ENCODE measurements at places on chromosomes 1 and 21. TPM values are rescaled to one million over a fixed set of nuclear protein-coding genes. Genes with fewer than 3 reads are reported as not detected.

Gene LHX8
- not detected for total RNA-seq

DNA sequence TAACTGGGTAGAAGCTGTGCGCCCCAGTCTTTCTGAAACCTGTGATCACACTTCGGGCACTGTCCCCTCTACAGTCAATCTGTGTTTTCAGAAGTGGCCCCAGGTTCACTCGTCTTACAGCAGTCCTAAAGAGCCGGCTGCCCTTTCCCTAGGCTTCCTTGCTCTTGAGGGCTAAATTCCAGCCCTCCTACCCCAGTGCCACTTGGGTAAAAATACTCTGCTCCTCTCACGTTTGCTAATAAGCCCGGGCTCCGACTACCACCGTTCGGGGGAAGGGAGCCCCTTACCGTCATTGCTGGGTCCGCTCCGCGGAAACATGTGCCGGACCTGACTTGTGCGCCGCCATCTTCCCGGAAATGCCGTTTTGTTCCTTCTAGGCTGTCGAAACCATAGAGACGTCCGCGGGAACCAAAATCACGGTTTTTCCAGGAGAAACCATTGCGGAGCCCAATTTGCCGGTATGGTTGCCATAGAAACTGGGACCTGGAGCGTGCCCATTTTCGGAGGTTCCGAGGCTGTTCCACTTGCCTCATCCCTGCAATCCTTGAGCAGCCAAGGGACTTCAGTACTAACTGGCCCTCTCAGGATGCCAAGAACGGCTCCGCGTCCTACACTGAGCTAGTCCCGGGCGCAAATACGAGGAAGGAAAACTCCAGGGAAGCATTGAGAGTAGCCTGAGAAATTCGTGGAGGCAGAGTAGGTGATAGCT lies at the start of gene GPATCH4:
GPATCH4 (minus strand) TSS at position 358 of the 709 bp plus-strand sequence.
- H3K4me3 ChIP-seq: peak within 1 kb of the TSS; percentile 78
- peaks cover 28% of the 10 kb centered on the region for H3K36me3 ChIP-seq
- peak within 1 kb of the TSS; percentile 63 for H3K27ac ChIP-seq
- no peaks in the 10 kb centered on the region for H3K27me3 ChIP-seq

DNA sequence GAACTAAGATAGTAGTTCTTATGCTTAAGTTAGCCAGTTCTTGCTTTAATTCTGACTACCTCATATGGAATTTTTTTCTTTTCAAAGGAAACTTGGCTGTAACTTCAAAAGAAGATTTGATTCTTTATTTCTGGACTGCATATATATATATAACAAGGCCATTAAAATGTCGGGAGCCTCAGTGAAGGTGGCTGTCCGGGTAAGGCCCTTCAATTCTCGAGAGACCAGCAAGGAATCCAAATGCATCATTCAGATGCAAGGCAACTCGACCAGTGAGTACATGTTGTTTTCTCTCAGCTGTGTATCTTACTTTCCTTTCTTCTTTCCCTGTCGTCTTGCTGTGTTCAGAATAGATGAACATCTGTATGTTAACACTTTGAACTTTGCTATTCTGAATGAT lies 21.8 kb downstream of the KIF1B start:
- no peaks in the 10 kb centered on the region for H3K36me3 ChIP-seq
- no peaks in the 10 kb centered on the region for H3K27me3 ChIP-seq
- no peak overlapping the region for H3K27ac ChIP-seq

DNA sequence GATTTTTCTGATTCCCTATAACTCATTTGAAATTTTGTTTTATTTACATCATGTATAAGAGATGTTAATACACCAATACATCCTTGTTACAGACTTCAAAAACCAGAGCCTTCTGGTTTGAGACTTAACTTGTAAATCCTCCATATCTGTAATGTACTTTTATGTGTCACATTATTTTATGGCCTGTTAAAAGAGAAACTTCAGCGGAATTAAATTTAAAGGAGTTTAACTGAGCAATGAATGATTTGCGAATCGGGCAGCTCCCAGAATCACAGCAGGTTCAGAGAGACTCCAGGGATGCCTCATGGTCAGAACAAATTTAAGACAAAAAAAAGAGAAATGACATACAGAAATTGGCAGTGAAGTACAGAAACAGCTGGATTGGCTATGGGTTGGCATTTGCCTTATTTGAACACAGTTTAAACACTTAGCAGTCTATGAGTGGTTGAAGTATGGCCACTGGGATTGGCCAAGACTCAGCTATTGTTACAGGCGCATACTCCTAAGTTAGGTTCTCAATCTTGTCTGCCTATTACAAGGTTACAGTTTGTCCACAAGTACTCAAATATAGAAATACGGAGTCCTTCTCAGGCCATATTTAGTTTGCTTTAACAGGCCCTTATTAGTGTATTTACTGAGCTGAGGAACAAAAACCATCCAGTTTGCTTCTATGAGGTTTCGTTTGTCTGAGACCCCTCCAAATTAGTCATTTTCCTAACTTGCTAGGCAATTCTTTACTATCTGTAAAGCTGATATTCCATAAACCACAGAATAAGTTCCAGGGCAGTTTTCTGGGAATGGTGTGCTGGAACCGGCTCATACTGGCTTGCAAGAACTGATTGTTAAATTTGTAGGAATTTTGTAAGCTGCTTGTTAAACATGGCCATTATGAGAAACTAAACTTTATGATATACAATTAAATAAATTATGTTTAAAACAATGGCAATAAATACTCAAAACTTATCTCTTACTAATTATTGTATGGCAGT lies 56.2 kb upstream of the WDR26 start:
- no peaks in the 10 kb centered on the region for H3K27me3 ChIP-seq
- DNase-seq: no peak
- no peaks in the 10 kb centered on the region for H3K36me3 ChIP-seq
- H3K27ac ChIP-seq: no peak overlapping the region

DNA sequence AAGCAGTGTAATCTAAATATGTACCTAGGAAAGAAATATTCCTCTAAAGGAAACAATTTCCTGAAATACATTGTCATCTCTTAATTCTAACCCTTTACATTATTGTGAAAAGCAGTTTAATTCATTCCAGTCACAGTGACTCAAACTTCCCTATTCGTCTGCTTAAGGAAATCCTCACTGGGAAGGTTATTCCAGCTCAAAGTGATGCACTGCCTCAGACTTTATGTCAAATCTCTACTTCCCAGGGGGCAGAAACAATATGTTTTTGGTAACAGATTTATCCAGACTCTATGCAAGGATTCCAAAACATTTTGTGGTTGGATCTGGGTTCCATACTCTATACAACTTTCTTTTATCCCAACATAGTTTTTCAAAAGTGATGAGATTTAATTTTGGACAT lies 145.2 kb downstream of the NTMT2 start:
- DNase-seq: no peak
- H3K27ac ChIP-seq: no peak overlapping the region
- no peak overlapping the region for H3K4me3 ChIP-seq
- no peaks in the 10 kb centered on the region for H3K36me3 ChIP-seq
- H3K4me1 ChIP-seq: no peaks in the 10 kb centered on the region
- no peaks in the 10 kb centered on the region for H3K27me3 ChIP-seq
